ENCODE measurements at places on chromosomes 3 and 15.

- no peak for DNase-seq
Observed at GRCh38 chr3:197687570-197687969, 49.1 kb downstream of the RUBCN start.

GRCh38 chr3:30476368-30477084 is 129.9 kb upstream of the TGFBR2 start:
- no peak for DNase-seq

GRCh38 chr3:133572158-133573053 is 1.1 kb upstream of the CDV3 start:
- DNase-seq = peak; percentile 9

DNA sequence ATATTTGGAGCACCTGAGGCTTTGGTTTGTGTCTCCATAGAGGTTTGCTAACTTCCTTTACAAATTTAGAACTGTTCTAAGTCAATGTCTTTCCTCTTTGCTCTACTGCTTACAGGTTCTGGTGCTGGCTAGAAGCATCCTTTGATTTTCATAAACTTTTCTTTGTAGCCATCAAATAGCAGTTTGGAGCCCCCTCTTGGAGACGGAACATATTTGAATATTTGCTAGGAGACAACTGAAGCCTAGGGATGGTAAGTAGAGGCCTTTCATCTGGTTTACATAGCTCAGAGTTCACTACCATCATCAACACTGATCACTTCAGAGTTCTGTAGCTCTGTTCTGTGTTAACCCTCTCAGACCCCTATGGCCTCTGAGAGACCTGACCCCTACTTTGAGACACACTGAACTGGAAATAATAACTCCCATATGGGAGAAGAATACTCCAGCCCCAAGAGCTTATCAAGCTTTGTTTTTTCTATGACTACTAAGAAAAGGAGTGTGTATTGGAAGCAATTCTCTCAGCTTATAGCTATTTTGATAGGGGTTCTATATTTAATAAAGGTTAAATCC is 420.4 kb downstream of the EPHA3 start:
- no peak for DNase-seq

GRCh38 chr3:170352936-170353335 is 4.6 kb upstream of the SKIL start:
- DNase-seq = no peak

GRCh38 chr15:65365229-65365628 is 12.6 kb downstream of the IGDCC3 start:
- no peak for DNase-seq

DNA sequence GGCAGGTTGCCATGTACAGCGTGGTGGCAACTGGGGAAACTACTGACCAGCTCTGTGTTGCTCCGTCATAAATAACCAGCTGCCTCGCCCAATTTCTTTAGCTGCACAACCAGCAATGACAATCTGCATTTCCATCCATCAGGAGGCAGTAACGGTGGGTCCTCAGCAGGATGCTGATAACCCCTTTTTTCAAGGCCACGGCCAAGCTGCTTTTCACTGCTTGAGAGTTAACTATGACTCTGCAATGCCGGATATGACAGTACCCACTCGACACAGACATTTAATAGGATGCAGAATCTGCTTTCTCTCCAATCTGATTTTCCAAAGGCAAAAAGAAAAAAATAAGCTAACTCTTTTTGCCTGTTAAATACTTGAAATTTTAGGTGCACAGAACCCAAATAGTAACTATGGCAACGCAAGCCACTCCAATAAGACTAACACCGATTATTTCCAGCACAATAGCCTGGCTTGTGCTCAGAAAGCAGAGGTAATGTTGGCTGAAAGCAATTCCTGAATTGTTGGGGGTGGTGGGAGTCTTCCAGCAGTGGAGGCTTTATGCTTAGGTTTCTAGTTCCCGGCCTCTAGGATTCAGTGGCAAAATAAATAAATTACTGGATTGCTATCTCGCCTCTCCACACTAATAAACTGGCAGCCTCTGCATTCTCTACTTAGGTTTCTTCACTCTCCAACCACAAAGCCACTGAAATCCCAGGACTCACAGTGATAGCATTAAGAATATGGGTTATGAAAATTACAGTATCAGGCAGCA is 31.2 kb upstream of the SRGAP3 start:
- no peak for DNase-seq

DNA sequence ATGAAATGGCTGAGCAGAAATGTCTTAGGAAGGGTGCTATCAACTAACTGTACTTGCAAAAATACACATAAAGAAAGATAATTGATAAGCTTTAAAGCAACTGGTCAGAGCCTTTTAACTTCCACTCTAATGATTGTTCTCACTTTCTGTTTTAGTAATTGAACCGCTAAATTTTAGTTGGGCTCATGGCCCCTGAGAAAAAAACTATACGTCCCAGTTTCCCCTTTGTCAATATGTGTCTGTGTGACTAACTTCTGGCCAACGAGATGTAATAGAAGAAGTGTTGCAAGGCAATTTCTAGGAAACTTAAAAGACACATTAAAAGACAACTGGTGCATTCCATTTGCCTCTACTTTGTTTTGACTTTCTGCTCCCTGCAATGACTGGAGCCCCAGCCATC is 223.9 kb downstream of the NR1D2 start:
- no peak for DNase-seq

DNA sequence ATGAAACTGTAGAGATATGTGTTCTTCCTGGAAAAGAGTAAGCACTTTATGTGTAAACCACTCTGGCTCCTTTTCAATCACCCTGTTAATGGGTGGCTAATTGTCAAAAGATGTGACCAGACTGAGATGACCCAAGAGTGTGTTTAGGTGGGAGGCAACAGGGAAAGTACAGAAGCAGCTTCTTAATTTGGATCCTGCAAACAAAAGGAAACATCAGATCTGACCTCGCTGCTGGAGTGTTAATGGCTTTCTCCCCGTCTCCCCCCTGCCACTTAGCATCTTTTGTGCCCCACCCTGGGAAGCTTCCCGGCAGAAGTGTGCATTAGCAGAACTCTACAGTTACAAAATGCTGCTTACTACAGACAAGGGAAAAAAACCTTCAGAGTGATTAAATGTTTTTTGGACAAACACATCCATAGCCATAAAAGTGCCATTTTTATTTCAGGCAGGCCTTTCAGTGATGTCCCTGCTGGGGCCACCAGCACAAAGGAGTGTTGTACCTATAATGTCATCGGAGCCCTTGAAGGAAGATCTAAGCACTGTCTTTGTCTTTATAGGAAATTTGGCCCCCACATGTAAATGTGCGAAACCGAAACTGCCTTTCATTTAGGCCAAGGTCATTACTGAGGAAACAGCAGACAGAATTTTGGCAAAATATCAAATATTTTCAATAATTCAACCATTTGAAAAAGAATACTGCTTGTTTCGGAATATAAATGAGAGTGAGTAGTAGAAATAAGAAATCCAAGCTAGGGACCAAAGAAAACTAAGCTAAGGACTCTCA is 311.0 kb downstream of the WDR72 start:
- no peak for DNase-seq

DNA sequence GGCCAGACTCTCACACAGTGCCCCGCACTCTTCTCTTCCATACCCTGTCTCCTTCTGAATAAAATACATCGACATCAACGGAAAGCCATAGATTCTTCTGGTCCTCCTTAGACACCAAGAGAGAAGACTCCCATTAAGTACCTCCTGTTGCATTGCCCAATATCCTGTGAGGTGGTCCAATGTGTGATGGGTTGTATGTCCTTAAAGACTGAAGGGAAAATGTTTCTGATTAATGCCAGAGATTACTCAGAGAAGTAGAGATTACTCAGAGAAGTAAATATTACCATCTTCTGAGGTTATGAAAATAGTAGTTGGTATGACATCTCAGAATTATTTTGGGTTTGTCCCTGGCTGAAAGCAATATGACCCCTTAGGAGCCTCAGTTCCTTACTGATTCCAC is 60.8 kb upstream of the GALNT15 start:
- DNase-seq = no peak

DNA sequence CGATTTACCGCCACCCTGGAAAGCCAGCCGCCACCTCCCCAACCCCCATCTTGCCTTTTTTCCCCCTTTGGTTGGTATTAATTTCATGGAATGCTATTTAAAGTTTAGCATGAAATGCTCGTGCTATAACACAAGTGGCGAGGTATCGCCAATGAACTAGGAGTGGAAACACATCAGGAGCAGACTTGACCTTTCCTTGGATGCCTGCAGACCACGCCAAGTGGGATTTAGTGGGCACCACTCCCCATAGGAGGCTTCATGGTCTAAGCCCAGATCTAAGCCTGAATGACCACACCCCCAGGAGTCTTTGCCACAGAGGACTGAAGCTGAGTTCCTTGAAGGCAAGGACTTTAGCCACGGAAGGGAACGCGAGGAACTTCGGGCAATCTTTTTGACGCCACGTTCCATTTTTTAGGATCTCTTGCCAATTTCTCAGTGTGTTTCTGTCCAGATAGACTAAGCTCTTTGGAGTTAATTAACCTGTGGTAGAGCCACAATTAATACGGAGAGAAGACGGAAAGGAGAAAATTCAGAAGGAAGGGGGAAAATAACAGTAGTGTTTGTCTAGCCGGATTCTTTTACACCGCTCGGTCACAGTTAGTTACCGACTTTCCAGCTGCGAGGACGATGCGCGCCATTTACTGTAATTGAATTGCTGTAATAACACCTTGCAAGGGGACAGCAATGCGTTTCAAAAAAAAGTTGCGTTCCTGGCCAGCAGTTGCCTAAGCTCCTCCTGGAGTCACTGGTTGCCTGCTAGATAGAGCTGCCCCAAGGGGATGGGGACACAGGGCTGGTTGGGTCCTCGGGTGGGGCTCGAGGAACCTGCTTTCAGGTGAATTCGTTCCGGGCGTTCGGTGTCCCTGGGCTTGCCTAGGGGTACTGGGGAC is 37.1 kb downstream of the NR2F2 start:
- DNase-seq = no peak

DNA sequence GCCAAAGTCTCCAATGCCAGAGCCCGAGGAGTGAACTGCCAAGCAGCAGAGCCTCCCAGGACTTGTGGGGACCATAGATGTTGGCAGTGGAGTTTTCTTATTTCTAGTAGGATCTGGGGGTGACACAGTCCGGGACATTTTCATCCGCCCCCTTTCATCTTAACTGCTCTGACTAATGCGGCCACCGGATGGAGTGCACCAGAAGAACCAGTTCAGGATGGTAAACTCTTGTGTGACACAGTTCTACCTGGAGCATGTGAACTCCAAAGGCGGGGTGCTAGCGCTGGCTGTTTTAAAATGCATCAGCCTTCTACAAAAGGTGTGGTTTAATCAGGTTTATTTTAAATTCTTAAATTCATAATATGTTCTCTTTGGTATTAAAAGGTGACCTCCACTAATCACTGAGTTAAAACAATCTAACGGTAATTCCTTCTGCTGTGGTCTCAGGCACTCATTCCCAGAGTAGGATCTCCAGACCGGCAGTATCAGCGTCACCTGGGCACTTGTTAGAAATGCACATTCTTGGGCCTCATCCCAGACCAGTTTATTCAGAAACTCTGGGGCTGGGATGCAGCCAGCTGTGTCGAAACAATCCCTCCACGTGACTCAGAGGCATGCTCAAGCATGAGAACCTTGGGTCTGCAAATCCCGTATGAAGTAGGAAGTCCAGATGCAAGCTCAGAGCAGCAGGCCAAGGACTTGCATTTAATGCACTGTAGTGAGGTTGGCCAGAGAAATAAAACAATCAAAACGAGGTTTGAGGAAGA is 105.5 kb downstream of the GABRB3 start:
- DNase-seq = no peak

DNA sequence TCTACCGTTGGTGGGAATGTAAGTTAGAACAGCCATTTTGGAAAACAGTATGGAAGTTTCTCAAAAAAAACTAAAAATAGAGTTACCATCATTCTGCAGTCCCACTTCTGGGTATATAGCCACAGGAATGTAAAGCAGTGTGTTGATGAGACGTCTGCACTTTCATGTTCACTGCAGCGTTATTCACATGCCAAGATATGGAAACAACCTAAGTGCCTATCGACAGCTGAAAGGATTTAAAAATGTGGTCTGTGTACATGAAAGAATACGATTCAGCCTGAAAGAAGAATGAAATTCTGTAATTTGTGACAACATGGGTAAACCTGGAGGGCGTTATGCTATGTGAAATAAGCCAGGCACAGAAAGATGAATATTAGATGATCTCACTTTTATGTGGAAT is 157.7 kb downstream of the THSD4 start:
- no peak for DNase-seq

DNA sequence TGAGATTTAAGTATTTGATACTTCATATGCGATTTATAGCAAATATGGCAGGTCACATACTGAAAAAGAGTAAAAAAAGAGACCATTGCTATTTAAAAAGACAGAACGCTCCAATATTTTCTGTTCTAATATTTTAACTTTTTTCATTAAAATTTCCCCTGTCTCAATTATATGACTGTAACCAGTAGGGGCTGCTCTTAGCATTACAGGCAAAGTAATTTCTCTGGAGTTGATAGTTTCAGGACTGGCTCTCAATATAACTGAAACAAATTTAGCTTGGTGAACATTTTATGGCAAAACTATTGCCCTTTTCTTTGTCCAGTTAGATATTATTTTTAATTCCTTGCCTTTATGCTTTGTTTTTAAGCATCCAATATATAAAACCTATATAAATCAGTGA is 286.3 kb upstream of the ROBO2 start:
- DNase-seq = no peak

DNA sequence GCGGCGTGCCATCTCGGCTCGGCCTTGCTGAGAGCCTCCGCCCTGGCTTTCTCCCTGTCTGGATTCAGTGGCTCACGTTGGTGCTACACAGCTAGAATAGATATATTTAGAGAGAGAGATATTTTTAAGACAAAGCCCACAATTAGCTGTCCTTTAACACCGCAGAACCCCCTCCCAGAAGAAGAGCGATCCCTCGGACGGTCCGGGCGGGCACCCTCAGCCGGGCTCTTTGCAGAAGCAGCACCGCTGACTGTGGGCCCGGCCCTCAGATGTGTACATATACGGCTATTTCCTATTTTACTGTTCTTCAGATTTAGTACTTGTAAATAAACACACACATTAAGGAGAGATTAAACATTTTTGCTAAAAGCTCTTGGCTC is 54.1 kb downstream of the PLXNA1 start:
- DNase-seq = no peak

DNA sequence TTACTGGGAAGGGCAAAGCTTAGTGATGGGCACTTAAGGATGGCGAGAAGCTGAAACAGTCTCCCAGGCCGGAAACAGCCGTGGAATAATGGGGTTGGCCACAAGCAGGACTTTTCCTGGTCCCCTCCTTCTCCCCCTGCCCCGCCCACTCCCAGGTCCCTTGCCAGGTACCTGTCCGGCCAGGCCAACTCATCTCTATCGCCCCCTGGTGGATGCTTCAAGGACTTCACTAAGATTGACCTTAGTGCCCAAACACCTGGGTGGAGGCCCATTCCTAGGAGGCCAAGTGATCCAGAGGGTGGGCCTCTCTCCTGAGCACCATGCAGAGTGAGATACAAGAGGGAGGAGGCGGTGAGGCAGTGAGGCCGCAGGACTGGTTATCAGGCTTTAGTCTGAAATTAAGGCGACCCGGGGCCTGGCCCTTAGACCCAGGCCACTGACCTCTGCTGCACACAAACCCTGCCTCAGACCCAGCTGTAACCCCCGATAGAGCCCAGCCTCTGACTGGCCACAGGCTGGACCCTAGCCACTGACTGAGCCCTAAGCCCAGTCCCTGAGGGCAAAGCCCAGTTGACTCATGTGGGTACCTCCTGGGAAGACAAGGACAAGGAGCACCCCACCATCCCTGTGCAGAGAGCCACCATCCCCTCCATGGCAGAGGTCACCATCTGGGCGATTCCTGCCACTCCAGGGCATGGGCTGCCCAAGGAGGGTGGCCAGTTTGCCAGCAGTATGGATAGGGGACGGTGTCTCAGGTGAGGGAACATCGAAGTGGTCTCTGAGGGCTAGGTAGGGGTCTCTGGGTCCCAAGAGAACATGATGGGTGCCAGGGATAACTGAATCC is 37.6 kb downstream of the VIPR1 start:
- DNase-seq = peak; percentile 82

GRCh38 chr15:47791161-47791560 is 73.9 kb downstream of the SEMA6D start:
- DNase-seq = no peak

All from CD4-positive, alpha-beta T cell treated with Interleukin-17A for 4 hours (primary cell).